Central memory CD4-positive, alpha-beta T cell (primary cell): ENCODE measurements at places on chromosomes 7 and 10.

- DNase-seq: no peak
Measured at GRCh38 chr10:71124921-71125748, 87.2 kb upstream of the UNC5B start.

GRCh38 chr10:26215396-26215934 lies 1.1 kb upstream of the GAD2 start:
- no peak for DNase-seq

DNA sequence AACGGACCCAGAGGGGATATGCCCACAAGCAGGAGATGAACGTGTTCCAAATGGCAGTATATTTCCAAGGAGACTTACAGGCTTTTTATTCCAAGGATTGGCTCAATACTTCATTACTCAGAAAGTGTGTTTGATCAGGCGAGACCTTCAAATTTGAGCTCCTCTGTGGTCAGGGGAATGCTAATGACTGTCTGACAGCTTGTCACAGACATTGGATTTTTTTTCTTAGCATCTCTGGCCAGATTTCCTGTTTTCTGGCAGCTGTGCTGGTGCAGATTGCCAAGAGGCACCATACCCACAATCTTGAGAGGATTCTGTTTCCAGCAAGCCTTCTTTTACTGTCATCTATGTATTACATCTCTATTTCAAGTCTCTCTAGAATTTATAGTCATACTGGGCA lies 93.8 kb downstream of the C1GALT1 start:
- no peak for DNase-seq

GRCh38 chr7:92057375-92057774 lies 76.9 kb downstream of the CYP51A1 start:
- DNase-seq: no peak

DNA sequence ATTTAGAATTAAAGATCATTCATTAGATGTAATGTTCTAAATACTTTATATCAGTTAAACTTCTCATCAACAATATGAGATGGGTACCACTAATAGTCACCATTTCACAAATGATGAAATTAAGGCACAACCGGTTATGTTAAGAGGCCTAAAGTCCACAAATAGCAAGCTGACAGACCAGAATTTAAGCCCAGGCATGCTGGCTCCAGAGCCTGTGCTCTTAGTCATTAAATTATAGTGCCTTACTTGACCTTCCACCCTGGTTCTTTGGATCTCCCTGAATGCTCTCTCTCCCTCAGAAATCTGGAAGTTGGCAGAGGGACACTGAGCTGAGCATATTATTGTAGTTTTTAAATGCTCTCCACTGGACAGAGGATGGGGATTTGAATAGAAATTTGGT lies 3.6 kb downstream of the LIPN start:
- no peak for DNase-seq

DNA sequence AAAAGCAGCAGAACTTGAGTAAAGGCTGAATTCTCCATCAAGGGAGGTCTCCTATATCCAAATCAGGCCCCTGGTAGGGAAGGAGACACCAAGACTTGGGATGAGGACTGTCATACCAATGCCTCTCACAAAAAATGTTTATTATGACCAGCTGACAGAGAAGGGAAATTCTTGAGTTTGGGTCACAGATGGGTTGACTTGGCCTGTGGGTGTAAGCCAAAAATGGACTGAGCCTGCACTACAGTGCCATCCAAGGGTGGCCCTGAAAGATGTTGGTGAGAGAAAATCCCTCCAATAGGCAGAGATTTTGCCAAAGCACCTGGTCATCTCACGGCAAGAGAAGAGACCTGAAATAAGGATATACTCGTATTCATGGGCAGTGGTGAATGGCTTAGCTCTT lies 27.0 kb upstream of the PPIF start:
- DNase-seq: no peak

GRCh38 chr10:113604572-113604971 lies 51.7 kb downstream of the HABP2 start:
- no peak for DNase-seq

DNA sequence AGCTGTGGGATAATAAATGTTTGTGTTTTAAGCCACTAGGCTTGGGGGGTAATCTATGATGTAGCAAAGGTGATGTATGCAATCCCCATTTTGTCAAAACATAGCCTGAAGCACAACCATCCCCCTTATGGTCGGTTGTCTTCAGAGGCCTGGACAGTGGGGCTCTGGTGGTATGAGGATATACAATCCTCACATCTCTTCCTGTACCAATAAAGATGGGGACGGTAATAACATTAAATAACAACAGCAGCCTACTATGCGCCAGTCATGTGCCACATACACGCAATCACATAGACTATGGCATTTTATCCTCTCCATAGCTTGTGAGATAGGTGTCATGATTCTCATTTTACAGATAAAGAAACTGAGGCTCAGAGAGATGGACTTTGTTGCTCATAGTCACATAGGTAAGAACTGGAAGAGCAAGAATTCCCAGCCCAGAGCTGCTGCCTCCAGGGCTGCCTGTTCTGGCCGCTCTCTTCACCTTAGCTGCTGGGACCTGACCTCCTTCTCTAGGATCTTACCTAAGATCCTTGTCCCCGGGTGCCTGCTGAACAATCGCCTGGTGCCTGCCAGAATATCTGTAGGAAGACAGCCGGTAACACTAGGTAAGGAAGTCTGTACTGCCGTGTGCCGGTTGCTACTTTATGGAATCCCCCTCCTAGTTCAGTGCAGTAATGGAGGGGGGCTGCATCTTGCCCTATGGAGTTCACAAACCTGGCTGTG lies 108.6 kb downstream of the ARHGAP22 start:
- DNase-seq: no peak

DNA sequence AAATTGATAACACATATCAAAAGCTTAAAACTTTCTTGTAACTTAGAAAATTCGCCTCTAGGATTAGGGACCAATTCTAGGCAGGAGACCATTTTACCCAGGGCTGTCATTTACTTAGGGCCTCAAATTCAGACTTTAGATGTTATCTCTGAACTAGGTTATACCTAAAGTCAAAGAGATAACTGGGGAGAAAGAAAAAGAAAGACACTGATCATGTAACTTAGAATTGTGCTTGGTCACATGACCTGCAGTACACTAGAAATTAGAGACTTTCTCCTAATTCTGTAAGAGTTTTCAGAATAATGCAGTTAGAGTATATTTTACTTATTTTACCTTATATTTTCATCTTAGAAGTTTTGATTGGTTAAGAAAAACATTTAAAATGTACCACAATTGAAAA lies 16.7 kb downstream of the ASB4 start:
- no peak for DNase-seq

DNA sequence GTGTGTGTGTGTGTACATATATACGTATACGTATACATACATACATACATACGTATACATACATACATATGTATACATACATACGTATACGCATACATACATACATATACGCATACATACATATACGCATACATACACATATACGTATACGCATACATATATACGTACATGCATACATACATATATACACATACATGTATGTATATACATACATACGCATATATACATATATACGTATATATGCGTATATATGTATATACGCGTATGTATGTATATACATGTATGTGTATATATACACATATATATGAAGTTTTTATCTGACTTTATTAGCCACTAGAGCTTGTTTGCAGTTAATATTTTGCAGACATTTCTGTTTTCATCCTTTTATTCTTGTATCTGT lies 63.3 kb downstream of the TBC1D12 start:
- no peak for DNase-seq

- DNase-seq: peak; percentile 65
Measured at GRCh38 chr10:89332123-89332633, 4.4 kb downstream of the IFIT3 start.
